ENCODE measurements at places on chromosomes 3 and 15.

DNA sequence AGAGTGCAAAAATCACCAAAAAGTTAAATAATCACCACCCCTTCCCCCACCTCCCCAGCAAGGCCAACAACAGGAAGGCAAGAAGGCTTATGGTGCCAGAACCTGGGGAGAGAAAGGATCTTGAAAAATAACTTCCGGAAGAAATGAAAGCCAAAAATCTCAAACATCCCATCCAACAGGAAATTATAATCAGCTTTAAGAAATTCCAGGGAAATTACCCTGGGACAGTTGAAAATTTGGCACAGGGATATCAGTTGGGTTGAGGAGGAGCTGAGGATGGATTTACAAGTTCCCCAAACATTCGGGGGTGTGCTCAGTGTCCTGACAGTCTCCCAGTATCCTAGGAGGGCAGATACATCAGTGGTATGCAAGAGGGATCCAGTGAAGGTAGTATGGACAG is 82.7 kb downstream of the POLR2M start:
- no peak for DNase-seq

DNA sequence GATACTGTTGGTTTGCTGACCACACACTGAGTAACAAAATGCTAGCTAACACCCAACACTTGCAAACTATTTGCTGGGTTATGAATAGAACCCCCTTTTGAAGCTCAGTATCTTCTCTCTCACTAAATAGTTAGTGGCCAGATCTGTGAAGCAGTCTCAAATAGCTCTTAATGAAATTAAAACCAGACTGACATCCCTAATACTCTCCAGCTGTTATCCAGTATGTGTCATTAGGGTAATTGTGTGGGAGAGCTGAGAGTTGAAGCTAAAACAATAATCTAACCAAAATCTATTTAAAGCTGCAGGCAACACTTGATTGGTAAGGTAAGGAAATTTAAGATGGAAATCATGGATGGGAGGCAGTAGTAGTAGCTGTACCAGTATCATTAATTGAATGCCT is 110.4 kb upstream of the RORA start:
- DNase-seq, result no peak

DNA sequence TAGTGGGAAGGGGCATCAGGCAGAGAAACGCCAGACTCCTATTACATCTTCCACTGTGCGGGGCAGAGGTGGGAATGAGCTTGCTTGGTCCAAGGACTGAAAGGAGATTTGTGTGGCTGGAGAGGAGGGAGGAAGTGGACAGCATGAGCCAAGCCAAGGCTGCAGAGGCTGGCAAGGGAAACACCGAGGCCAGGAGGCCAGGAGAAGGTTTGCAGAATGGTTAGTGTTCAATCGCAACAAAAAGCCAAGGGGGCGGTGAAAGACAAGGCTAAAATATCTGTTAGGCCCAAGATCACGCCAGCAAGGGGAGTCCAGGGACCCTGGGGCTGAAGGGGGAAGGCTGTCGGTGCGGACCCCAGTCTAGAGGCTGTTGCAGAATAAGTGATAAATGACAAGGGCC is 75.8 kb downstream of the CPN2 start:
- no peak for DNase-seq

DNA sequence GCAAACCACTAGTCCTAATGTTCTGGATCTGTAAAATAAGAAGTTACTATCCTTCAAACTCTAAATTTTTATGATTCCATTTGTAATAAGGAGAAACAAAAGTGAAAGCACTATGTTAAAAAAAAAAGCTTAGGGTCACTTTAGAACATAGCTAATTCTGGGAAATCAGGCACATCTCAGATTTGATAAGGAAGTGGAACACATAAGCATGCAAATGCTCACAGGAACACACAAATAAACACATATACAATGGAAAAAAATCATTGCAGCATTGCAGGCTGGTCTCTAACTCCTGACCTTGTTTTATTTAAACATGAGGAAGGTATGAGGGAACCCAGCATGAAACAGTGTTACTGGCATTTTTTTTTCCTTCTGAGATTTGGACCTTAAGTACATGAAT is 63.2 kb upstream of the TNFSF10 start:
- DNase-seq, result no peak

- no peak for DNase-seq
These were observed 6.3 kb downstream of the XIRP1 start for GRCh38 chr3:39185959-39186691.

DNA sequence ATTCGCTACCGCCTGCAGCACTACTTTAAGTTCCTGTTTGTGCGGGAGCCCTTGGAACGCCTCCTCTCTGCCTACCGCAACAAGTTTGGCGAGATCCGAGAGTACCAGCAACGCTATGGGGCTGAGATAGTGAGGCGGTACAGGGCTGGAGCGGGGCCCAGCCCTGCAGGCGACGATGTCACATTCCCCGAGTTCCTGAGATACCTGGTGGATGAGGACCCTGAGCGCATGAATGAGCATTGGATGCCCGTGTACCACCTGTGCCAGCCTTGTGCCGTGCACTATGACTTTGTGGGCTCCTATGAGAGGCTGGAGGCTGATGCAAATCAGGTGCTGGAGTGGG is 995 bp downstream of the CHST14 start:
- no peak for DNase-seq

GRCh38 chr3:121295452-121295851 is 250.3 kb downstream of the POLQ start:
- no peak for DNase-seq

GRCh38 chr15:23797747-23798446 is 110.8 kb upstream of the NDN start:
- no peak for DNase-seq
